Uterus (tissue), 4 donors: ENCODE measurements at places on chromosomes 2 and 18.

DNA sequence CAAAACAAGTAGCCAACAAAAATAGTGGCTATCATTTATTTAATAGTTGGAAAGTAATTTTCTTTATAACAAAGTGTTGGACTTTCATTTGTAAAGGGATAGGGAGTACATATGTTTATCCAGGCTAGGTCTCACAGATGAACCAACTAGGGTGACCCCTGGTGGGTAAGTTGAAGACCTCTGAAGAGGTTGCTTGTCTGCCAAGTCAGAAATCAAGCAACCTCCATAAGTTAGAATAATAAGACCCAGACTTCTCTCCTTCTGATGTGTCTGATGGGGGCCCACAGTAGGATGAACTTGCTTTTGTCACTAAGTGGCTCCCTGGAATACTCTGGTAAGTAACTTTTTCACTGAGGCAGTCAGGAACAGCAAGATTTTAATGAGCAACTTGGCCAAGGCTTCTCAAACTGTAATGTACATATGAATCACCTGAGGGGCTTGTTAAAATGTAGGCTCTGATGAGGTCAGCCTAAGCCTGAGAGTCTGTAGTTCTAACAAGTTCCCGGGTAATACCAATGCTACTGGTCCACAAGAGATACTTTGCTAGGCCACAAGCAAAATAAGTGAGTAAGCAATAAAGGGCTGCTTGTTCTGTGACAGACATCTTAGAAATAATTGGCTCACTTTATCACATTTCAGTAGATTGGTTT is 319.6 kb downstream of the PIK3C3 start:
- H3K36me3 ChIP-seq = no peaks in the 10 kb centered on the region
- DNase-seq = no peak
- no peaks in the 10 kb centered on the region for H3K27me3 ChIP-seq
- H3K4me3 ChIP-seq = no peak overlapping the region
- H3K27ac ChIP-seq = no peak overlapping the region

GRCh38 chr2:233468047-233468740 is 98.4 kb downstream of the USP40 start:
- H3K27ac ChIP-seq = no peak overlapping the region
- no peaks in the 10 kb centered on the region for H3K27me3 ChIP-seq
- H3K36me3 ChIP-seq = no peaks in the 10 kb centered on the region
- no peaks in the 10 kb centered on the region for H3K4me1 ChIP-seq
- no peak for DNase-seq

DNA sequence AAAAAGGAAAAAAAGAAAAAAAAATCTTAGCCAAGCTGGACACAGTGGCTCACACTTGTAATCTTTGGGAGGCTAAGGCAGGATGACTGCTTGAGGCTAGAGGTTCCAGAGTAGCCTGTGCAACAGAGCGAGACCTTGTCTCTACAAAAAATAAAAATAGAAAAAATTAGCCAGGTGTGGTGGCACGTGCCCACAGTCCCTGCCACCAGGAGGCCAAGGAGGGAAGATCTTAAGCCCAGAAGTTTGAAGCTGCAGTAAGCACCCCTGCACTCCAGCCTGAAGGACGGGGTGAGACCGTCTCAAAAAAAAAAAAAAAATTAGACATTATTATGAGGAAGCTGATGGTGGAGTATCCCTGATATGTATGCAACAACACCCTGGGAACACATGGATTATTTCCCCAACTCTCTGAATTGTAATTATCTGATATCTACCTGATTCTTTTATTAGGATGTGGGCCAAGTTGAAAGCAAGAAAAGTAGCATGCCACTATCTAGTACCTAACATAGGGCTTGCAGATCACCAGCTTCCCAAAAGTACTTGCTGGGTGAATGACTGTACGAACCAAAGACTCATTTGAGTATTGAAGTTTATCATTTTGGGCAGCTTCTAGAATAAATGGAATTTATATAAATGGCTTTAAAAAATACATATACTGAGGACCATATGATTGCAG is 140.9 kb downstream of the TCF4 start:
- no peak overlapping the region for H3K27ac ChIP-seq
- no peaks in the 10 kb centered on the region for H3K36me3 ChIP-seq
- no peak overlapping the region for H3K4me3 ChIP-seq
- DNase-seq = no peak
- H3K27me3 ChIP-seq = no peaks in the 10 kb centered on the region
- H3K4me1 ChIP-seq = no peaks in the 10 kb centered on the region

GRCh38 chr2:228938629-228939028 is 332.5 kb downstream of the PID1 start:
- H3K4me1 ChIP-seq = no peaks in the 10 kb centered on the region
- no peak overlapping the region for H3K4me3 ChIP-seq
- no peak overlapping the region for H3K27ac ChIP-seq
- DNase-seq = no peak
- H3K36me3 ChIP-seq = no peaks in the 10 kb centered on the region

DNA sequence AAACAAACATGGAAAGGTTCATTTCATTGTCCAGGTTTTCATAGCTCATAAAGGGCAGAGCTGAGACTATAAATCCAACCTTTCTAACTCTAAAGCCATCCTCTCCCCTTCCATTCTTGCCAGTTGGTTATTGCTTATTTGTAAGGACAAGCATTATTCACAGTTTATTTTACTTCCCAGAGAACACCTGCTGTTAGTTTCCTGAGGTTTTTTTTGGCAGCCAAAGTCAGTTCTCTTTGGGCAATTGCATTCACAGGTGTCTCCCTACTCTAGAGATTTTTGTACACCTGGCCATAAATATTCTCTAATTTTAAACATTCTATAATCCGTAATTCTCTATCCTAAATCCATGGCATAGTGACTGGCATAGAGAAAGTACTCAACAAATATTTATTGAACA is 87.3 kb upstream of the SPHKAP start:
- H3K27ac ChIP-seq = no peak overlapping the region
- no peaks in the 10 kb centered on the region for H3K36me3 ChIP-seq
- DNase-seq = no peak
- H3K27me3 ChIP-seq = peaks cover 4% of the 10 kb centered on the region
- no peak overlapping the region for H3K4me3 ChIP-seq

GRCh38 chr2:6970976-6971480 is 53.8 kb downstream of the RNF144A start:
- no peak overlapping the region for H3K27ac ChIP-seq
- no peaks in the 10 kb centered on the region for H3K4me1 ChIP-seq
- H3K4me3 ChIP-seq = no peak overlapping the region
- no peak for DNase-seq

- no peaks in the 10 kb centered on the region for H3K27me3 ChIP-seq
- no peaks in the 10 kb centered on the region for H3K4me1 ChIP-seq
- H3K36me3 ChIP-seq = no peaks in the 10 kb centered on the region
- peak; percentile 17 for DNase-seq
- H3K4me3 ChIP-seq = no peak overlapping the region
Observed at GRCh38 chr18:24600076-24600654, 139.7 kb downstream of the HRH4 start.

DNA sequence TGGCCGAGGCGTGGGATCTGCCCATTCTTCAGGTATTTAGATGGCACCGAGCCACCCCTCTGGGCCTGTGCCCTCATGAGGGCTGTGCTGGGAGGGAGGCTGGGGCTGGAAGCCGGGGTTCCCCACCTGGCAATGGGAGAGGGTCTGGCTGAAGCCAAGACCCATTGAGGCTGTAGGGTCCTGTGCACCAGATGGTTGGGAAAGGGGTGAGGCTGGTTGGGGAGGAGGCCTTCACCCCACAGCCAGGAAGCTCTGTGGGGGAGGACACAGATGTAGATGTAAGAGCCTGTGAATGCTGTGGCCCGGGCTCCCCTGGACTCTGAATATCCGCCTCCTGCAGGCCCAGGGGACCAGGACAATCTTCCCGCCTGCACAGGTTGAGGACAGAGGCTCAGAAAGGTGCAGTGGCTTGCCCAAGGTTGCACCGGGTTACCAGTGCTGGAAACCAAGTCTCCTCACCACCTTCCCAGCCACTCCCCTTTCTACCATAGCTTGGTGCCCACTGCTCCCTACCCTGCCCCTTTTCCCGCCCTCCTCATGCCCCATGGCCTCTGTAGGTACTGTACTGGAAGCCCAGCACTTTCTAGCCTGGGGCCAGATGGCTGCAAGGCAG is 49.7 kb downstream of the PDCL3 start:
- no peak overlapping the region for H3K27ac ChIP-seq
- no peaks in the 10 kb centered on the region for H3K36me3 ChIP-seq
- no peaks in the 10 kb centered on the region for H3K27me3 ChIP-seq
- DNase-seq = no peak
- H3K4me1 ChIP-seq = no peaks in the 10 kb centered on the region

GRCh38 chr2:236531195-236531594 is 38.4 kb upstream of the ACKR3 start:
- H3K27ac ChIP-seq = no peak overlapping the region

- no peaks in the 10 kb centered on the region for H3K36me3 ChIP-seq
- no peaks in the 10 kb centered on the region for H3K4me1 ChIP-seq
- H3K27me3 ChIP-seq = no peaks in the 10 kb centered on the region
Observed at GRCh38 chr18:58046093-58046793, 2.2 kb downstream of the NEDD4L start.

DNA sequence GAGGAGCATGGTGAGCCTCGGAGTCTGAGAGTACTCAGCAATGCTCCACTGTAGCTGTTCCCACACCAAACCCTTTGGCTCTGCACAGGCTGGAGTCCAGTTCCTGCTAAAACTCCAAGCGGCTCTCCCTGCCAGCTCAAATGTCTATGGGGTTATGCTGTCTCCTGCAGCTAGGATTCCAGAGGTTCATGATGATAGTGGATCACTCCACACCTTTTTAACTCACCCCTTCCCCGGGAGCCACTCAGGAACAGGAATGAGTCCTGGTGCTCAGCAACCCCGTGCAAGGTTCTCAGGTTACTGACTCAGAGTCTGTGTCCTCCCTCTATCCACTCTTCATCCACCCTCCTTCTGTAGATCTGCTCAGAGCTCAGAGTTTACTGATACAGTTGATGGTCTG is 410.0 kb downstream of the CDH19 start:
- no peak overlapping the region for H3K27ac ChIP-seq
- no peaks in the 10 kb centered on the region for H3K36me3 ChIP-seq
- no peak for DNase-seq

DNA sequence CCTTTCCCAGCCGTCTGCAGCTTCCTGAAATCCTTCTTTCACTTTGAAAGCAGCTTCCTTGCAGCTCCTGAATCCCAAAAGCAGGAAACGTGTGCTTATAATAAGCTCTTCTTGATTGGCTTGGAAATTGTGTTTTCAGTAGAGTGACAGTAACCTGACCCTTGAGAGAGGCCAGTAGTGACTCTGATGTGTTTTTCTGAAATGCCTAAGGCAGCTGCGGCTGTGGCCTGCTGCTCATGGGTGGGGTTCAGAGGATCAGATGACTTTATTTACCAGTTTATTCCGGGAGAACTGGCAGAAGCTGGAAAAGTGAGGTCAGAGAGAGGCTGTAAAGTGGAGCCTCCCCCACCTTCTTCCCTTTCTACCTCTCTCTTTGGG is 31.9 kb upstream of the RPIA start:
- DNase-seq = no peak
- H3K27ac ChIP-seq = peak overlapping the region; percentile 46
- no peaks in the 10 kb centered on the region for H3K36me3 ChIP-seq

DNA sequence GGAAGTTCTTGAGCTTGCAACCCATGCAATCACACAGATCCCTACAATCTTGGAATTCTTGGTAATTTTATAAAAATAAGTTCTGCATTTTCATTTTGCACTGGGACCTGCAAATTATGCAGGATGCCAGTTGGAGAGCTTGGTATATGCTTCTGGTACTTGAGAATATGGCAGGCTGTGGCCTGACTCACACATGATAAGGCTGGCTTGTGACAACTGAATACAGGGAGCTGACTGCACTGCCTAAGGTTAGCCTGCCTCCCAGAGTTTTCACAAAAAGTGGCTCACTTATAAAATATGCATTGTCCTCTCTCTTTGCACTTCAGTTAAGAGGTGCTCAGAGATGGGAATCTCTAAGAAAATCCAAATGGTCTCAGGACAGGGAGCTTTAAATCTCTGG is 265.5 kb upstream of the KCNJ3 start:
- no peaks in the 10 kb centered on the region for H3K4me1 ChIP-seq
- H3K36me3 ChIP-seq = no peaks in the 10 kb centered on the region
- H3K4me3 ChIP-seq = no peak overlapping the region
- no peak for DNase-seq

GRCh38 chr18:61244632-61245031 is 88.6 kb upstream of the CDH20 start:
- DNase-seq = no peak
- no peaks in the 10 kb centered on the region for H3K27me3 ChIP-seq
- no peak overlapping the region for H3K27ac ChIP-seq

GRCh38 chr2:97981961-97982360 is 13.8 kb downstream of the TMEM131 start:
- H3K36me3 ChIP-seq = no peaks in the 10 kb centered on the region
- no peaks in the 10 kb centered on the region for H3K4me1 ChIP-seq
- no peak overlapping the region for H3K27ac ChIP-seq
- H3K4me3 ChIP-seq = no peak overlapping the region
- no peak for DNase-seq

DNA sequence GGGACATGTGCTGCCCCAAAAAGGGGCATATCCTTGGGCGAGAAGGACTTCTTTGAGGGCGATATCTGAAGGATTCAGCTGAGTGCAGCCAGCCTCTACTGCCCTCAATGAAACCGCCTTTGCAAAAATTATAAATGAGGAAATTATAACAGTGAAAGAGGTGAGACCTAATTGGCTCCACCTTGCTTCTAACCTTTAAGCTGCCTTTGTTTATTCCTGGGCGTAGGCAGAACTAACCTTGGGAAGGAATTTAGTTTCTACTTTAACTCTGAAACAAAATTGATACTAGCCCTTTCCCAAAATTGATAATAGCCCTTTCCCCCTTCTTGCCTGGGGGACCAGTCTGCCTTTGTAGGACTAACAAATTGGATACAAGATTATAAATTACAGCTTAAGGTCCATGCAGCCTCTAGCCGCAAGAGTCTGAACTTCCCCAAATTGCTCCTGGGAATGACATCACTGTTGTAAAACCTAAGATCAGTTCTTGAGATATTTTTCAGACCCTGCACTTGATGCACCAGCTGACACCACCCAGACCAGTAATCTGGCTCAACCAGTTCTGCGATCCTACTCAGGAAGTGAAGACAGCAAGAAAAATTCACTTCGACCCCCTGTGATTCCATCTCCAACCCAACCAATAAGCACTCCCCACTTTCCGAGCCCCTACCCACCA is 36.0 kb upstream of the ASAP2 start:
- H3K27me3 ChIP-seq = no peaks in the 10 kb centered on the region
- no peak overlapping the region for H3K4me3 ChIP-seq
- no peak for DNase-seq
- no peaks in the 10 kb centered on the region for H3K36me3 ChIP-seq
- no peak overlapping the region for H3K27ac ChIP-seq
- no peaks in the 10 kb centered on the region for H3K4me1 ChIP-seq

GRCh38 chr2:84160453-84160852 is 298.6 kb downstream of the SUCLG1 start:
- no peaks in the 10 kb centered on the region for H3K27me3 ChIP-seq
- H3K36me3 ChIP-seq = no peaks in the 10 kb centered on the region
- H3K4me1 ChIP-seq = no peaks in the 10 kb centered on the region
- no peak overlapping the region for H3K4me3 ChIP-seq
- H3K27ac ChIP-seq = no peak overlapping the region
- DNase-seq = no peak
